ENCODE measurements at places on chromosomes 7 and 10.

- DNase-seq = no peak
Observed at GRCh38 chr7:326809-327232, 36.9 kb downstream of the FOXL3 start.

DNA sequence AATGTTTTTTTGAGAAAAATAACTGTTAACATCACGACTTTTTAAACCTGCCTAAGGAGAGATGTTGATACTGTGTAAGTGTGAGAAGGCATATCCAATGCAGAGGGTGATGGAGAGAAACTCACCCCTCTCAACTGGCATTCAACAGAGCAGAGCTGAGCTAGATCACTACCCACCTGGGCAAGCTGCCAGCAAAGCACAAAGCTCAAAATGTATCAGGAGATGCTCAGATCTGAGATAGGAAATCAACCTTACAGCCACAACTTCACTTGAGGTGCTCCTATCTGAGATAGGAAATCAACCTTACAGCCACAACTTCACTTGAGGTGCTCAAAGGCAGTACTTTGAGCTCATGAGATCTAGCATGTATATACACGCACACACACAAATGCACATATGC, 151.5 kb upstream of the PDE1C start:
- DNase-seq = no peak

- DNase-seq = no peak
Observed at GRCh38 chr10:36141856-36142560, 499.9 kb upstream of the FZD8 start.

DNA sequence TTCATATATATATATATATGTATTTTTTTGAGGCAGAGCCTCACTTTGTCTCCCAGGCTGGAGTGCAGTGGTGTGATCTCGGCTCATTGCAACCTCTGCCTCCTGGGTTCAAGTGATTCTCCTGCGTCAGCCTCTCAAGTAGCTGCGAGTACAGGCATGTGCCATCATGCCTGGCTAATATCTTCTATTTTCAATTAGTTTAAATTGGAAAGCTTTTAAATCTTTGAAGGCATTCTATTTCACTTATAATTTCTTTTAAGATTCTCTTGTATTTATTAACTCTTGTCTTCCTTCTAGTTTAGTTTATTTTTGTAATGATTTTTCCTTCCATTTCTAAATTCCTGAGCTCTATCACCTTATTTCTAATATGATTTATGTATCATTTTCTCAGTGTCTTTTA, 71.2 kb downstream of the TPST1 start:
- no peak for DNase-seq

DNA sequence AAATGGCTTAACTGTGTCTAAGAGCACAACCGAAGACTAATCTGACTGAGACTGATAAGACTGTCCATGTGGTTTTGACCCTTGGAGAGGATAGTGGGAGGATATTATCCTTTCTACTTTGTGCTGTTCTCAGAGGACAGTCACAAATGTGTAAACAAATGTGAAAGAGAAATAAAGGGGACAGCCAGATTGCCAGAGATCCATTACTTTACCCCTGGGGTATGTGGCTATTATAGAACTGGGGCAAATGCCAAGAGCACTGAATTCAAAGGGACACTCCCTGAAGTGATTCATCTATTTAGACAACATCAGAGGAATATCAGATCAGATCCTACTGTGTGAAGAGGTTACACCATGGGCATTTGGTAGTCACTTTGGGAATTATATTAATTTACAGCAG, 154.7 kb downstream of the RNLS start:
- no peak for DNase-seq

GRCh38 chr10:21518641-21519396, 6.7 kb downstream of the SKIDA1 start:
- DNase-seq = no peak

DNA sequence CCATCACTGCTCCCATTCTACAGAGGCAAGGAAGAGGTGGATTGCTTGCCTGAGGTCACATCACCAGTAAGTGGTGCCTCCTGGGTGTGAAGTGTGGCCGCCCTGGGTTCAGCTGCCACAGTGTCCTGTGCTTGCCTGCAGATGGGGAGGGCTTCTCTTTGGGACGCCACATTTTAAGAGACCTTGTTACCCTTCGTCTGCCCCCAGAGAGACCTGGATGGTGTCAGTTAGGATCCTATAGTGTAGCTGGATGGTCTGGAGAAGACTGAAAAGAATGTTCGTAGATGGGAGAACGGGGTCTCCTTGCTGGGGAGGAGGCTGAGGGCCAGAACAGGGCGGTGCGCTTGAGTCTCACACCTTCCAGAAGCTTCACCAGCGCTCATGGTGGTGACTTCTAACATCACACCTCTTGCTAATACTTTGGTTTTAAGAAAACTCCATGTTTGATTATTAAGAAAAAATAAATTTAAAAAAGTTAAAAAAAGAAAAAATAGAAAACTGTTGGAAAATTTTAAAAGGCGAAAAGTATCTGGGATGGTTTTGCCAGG, 2.3 kb downstream of the DOCK1 start:
- DNase-seq = no peak

DNA sequence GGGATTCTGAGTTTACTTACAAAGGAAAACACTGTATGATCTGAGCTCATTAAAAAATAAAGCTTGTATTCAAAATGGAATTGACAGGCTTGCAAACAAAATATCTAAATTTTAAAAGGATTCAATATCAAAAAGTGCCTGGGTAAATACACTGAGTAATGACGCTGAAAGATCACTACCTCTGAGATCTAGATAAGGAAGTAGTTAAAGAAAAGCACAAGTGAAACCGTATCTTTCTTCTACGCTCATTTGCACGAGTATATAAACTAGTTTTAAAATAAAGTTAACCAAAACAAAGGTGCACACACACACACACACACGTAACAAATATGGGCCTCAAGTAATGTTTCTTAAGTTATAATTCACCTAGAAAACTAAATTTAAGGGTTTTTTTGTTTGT, 93.4 kb downstream of the SNX13 start:
- DNase-seq = no peak

- no peak for DNase-seq
Observed at GRCh38 chr10:79475877-79476276, 30.5 kb upstream of the ZCCHC24 start.

DNA sequence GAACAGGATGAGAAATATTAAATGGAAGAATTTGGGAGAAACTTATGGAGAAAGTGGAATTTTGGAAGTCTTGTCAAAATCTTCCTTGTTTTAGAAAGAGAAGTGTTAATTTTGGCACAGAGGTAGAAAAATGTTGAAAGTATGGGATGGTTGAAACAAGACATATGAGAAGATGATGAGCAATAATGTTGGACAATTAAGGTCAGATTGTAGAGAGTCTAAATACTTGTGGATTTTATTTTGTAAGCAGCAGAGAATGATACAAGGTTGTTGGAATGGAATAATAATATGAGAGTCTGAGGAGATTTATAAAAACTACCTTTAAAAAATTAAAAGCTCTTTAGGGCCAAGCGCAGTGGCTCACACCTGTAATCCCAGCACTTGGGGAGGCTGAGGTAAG, 34.6 kb downstream of the PHTF2 start:
- DNase-seq = no peak

DNA sequence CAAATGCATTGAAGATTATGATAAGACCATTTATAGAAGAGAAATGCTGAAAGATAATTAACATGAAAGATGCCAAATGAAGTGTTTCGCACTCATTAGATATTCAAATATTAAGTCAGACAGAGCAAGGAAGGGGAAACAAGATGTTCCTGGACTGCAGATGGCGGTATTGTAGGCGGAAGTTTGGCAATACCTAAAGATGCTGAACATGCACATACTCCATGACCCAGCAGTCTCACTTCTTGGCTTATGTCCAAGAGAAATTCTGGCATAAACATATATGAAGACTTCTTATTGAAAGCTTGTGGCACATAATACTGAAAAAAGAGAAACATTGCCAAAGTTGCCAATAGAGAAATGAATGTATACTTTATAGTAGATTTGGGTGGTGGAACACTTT, 325.4 kb upstream of the SEMA3C start:
- no peak for DNase-seq

- peak; percentile 29 for DNase-seq
Observed at GRCh38 chr7:151838861-151839381, 38.0 kb downstream of the PRKAG2 start.

GRCh38 chr7:30804078-30804661, 33.0 kb downstream of the MINDY4 start:
- no peak for DNase-seq

GRCh38 chr7:100176096-100177044, 811 bp downstream of the GPC2 start:
- DNase-seq = no peak

DNA sequence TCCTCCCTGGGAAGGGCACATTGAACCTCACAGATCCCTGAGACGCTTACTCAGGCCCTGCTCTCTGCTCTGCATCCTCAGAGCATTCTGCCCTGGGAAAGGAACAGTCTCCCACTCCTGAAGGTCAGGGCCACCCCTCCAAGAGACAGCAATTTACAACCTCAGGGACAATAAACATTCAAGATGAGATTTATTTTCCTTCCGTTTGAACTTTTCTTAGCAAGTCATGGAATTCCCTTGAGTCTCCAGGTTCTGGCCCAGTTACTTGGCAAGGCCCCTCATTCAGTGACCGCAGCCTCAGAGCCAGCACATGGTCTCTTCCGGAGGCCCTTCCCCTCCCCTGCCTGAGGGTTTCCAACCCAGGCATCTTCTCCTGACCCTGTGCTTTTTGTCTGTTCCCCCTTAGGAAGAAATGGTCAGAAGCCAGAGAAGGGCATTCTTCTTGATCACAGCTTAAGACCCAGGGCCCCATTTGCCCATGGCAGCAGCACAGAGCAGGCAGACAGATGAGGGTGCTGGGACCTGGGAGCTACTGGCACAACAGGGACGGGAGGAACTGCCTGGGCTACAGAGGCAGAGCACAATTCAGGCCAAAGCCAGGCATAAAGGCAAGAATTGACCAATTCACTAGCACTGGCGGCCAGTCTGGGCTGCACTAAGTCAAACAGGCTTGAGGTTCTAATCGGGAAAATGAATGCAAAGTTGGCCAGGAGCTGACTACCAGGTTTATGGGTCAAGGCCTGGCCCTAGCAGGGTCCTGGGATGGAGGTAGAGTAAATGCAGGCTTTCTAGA, 56.7 kb downstream of the VSTM4 start:
- no peak for DNase-seq

DNA sequence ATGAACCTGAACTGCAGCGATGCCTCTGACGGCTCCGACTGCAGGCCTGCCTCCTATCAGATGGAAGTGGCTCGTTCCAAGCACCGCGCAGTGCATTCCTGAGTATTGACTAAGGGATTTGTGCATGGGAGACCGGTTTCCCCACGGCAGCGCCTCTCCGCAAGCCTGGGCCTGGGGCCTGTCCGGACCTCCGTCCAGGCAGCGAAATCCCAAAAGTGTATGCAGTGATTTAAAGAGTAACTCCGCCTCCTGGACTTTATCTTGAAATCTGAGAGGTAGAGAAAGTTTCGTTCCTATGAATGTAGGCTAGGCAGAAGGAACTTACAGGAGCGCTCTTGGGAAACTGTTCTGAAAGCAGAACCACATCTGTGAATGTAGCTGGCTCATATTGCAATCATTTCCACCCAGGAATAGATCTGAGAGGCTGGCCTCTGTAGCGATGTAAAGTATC, 106.2 kb upstream of the CELF2 start:
- DNase-seq = no peak

GRCh38 chr7:101743241-101743994, 74.0 kb upstream of the CUX1 start:
- peak; percentile 9 for DNase-seq

DNA sequence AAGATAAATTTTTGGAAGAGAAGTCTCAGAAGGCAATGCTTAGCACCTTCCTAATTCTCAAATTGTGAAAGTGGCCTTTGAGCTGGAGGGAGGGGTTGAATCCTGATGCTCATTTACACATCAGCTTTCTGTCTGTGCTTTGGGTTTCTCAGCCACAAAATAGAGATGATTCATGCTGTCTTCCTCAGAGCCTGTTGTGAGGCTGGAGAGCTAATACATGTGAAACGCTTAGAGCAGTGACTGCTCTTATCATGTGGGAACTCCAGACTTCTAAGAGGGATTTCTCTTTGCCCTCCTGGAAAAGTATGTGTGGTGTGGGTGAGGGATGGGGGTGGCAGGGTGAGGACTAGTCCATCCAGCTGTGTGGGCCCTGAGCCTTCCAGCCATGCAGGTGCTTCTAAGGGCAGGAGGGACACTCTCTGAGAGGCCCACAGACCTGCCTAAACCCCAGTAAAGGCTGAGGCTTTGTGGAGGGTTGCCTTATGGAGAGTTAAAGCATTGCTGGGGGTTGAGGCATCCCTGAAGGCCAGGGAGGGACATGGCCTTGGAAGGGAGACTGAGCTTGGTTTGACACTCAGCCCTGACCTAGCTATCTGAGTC, 4.8 kb upstream of the EVX1 start:
- no peak for DNase-seq

- DNase-seq = no peak
Observed at GRCh38 chr7:87505122-87505521, 29.6 kb upstream of the ABCB4 start.

- no peak for DNase-seq
Observed at GRCh38 chr10:17430647-17431355, 23.6 kb downstream of the ST8SIA6 start.

DNA sequence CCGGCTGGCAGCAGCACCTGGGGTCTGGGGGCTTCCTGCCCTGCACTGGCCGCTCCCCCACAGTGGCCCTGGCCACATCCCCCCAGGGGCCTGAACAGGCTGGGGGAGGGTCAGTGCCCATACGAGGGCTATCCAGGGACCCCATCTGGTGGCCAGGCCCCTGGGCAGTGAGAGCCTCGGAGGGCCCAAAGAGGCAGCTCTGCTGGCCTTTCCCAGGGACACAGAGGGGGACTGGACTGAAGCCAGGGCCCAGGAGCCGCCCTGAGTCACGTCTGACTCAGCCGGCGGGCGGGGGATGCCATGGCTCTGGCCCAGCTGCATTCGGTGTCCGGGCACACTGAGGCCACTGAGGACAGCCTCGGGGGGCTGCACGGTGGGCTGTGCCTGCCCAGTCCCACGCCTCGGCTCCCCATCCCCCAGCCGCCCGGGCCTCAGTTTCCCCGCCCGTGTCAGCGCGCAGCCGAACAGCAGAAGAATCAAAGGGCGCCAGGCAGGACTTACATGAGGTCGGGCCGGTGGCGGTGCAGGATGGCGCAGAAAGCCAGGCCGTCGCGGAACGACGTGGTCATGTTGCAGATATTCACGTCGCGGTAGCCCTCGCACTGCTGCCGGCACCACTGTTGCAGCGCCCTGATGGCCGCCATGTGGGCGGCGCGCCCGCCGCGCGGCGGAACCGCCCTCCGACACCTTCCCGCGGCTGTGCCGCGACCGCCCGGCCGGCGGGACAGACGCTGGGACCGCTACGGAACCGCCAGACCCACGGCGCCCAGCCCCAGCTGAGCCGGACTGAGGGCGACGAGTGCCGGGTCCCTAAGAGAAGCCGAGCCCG, at the start of gene MICALL2:
TSS of gene MICALL2 (minus strand) at position 788 of the 829 bp plus-strand sequence. CDS start at position 644, 144 bp downstream.
- no peak for DNase-seq
